ENCODE measurements at places on chromosomes 6 and 20.

DNA sequence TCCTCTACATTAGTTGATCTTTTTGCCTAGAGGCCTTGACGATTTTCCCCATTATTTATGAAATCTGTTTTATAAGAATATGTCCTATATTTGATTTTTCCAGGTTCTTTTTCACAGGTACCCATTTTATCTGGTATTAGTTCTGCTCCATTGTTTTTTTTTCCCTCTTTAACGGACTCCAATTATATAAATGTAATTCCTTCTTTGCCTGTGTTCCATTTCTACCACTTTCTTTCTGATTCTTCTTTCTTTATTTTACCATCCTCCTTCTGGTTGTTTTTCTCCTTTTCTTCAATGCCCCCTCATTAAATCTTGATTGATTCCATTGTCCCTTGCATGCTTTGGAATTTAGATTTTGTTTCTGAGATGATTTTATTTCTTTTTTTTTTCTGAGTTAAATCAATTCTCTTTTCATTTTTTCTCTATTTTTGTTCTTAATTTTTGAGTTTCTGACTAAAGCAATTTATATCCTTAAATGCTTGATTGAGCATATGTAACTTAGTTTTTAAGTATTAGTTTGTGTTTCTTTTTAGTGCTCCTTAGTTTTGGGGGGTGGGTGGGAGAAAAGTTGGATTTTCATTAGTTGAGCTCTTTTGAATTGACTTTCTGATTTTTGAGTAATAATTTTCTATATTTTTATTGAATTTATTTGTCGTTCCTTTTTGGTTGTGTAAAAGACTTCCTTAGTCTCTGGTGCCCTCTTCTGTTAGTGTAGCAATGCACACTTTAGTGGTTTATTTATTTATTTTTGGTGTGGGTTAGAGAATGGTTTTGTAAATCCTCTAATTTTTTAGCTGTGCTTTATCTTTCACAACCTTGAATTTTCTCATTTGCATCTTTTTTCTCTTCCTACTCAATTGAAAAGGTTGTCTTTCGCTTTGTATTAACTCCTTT lies 140.8 kb downstream of the FARS2 start:
- DNase-seq = no peak

- DNase-seq = peak; percentile 57
Measured at GRCh38 chr6:6723921-6724538, 135.5 kb downstream of the LY86 start.

DNA sequence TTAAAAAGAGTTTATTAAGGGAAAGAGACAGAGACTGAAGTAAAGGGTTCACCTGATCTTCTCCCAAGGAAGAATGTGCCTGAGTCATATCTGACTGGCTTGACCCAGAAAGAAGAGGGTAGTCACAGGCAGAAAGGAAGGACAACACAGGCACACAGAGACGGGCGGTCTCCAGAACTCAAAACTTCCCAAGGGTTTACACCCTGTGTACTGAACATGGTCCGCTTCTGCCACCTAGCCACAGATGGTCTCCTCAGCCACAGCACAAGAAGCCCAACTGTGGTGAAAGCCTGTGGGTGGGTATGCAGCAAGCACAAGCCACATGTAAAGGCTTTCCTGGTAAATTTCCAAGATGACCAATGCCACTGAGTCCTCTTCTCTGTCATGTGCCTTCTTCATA lies 17.2 kb downstream of the UNC5CL start:
- DNase-seq = peak; percentile 61

DNA sequence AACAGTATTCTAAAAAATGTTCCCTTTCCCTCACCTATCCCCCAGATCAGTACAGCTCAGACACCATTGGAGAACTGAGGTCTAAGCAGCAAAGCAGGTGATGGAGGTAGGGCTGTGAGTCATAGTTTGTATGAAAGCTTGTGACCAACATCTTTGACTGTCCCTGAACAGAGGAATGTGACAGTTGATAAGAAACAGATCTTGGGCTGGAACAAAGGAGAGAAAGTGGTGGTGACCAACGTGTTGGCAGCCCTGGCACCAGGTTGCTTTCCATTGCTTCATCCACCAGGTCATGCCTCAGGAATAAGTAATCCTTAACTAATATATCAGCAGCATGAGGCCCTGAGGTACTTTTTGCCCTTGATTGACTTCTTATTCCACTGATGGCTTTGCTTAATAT lies 19.9 kb upstream of the CRIP3 start:
- DNase-seq = no peak

GRCh38 chr20:25532971-25533391 lies 52.4 kb downstream of the NINL start:
- no peak for DNase-seq

- peak; percentile 40 for DNase-seq
Measured at GRCh38 chr6:149318581-149319286, 1.2 kb downstream of the TAB2 start.

DNA sequence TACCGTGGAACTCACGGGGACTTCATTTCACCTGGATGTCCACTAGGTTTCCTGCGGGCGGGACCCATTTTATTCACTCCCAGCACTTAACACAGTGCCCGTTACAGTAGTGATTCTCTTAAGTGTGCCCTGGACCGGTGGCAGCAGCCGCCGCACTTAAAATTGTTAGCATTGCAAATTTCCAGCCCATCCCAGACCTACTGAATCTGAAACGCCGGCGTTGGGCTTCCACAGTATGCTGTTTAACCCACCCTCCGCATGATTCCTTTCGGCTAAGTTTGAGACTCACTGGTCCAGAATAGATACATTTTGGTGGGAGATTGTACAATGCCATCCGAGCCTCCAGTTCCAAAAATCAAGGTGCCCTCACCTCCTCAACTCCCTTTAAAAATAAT lies 967 bp downstream of the SMPDL3A start:
- peak; percentile 57 for DNase-seq

GRCh38 chr6:10402648-10403311 lies 12.1 kb downstream of the TFAP2A start:
- DNase-seq = no peak

- no peak for DNase-seq
Measured at GRCh38 chr6:158766621-158767455, 52.3 kb downstream of the EZR start.

DNA sequence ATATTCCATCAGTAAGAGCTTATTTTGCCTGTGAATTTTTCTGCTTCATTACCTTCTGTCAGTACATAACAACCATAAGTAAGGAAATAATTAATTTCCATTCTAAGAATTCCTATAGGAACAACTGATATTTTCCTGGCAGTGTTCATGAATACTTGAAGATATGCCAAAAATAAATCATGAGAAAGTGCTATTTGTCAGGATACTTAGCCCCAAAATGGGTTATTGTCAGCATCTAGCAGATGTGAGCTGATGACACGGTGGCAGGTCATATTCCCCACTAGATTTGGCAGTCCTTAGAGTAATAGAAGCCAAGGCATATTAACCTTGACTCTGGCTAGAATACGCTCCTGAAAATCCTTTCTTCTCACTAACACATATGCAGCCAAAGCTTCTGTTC lies 43.2 kb upstream of the CRISP1 start:
- peak; percentile 92 for DNase-seq

- no peak for DNase-seq
Measured at GRCh38 chr20:13113731-13114130, 105.0 kb downstream of the SPTLC3 start.

- DNase-seq = peak; percentile 84
Measured at GRCh38 chr6:133697666-133698065, 191.2 kb upstream of the TCF21 start.

DNA sequence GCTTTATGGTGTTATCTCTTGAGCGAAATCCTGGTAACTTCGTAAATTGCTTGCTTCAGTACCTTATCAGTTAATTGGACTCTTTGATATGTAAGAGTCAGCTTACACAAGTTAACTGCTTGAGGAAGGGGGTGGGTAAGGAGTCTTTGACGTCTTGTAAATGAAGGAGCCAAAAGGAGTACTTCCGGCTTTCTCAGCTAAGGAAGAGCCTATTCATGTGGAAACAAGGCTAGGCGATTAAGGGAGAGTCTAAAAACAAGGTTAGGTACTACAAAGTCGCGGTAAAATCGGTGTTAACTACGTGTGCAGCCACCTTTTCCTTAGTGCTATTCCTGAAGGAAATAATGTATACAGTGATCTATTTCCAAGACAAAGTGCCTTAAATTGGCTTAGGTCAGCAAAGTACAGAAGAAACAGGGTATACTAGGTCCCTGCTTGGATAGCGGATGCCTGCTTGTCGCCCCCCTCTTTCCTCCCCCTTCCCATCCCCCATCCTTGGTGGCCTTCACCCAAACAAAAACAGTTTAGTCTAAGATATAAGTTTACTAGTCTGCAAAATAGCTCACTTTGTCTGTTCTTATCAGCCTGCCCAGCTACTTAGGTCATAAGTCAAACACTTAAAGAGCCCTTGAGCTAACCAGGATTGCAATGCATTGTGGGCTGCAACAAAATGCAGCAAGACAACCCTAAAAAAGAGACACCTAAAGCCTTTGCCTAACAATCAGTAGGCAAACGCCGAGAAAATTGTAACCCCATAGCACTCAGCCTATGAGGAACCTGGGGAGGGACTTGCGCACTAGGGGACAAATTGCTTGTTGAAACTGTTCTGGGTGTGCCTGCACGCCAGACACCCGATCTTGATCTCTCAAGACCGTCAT lies 147.3 kb downstream of the TRIM27 start:
- no peak for DNase-seq

DNA sequence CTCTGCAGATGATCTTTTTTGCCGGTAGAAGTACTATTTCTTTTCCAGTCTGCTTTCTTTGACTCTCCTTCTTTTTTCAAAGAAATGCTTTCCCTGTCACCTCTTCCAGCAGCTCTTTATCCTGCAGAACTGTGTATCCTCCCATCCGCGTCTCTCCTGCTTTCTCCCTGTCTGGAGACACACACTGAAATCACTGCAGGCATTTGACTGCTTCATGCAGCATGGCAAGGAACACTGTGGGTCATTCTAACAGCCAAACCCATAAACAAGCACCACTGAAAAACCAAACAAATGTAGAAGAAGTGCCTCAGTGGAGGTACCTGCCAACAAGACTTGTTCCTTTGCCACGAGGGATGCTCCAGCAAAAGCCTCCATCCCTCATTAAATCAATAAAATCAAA lies 403.7 kb upstream of the CITED2 start:
- no peak for DNase-seq

DNA sequence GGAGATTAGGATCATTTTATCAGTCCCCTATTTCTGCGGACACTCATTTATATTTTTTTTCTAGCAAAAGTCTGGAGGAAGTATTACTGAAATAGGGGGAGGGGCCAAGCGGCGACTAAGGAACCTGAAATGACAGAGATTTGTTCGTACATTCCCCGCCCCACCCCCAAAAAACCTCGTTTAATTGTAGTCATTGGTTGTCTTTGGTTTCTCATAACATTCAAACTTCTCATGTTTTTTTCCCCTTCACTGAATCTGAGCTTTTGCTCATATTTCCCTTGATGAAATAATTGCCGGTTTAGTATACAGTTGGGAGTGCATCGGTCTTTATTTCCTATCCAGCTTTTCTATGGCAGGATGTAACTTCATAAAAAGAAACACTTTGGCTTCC lies 768 bp upstream of the FYN start:
- peak; percentile 67 for DNase-seq

DNA sequence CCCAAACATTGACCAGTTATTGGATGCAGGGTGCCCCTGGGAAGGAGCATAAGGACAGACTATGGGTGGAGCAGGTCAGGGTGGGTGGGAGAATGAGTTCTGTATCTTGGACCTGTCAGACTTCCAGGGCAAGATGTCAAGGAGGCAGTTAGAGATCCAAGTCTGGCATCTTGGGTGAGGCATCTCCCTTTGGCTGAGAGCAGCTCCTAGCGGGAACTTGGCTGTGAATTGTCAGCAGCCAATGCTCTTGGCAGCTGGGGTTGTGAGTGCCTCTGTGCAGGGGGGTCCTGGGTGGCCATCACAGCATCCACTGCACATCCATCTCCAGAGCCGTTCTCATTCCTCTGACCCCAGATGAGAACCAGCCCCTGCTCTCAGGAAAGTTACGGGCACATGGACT lies 117.0 kb upstream of the MYL9 start:
- DNase-seq = no peak

DNA sequence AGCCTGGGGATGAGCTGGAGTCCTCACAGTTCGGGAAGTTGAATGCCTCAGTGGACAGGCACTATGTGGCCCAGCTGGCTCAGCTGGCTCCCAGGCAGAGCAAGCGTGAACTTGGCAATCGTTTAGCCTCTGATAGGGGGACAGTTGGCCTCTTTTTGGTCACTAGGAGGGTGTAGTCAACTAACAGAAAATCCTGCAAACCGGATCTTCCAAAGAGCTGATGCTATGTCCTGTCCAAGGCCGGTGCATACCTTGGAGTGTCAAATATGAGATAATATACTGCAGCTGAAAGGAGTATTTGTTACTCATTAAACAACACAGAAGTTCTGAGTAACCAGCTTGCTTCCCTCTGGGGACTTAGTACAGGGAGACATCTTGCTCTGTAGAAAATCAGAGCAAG lies 126.2 kb upstream of the EXOC2 start:
- DNase-seq = no peak

DNA sequence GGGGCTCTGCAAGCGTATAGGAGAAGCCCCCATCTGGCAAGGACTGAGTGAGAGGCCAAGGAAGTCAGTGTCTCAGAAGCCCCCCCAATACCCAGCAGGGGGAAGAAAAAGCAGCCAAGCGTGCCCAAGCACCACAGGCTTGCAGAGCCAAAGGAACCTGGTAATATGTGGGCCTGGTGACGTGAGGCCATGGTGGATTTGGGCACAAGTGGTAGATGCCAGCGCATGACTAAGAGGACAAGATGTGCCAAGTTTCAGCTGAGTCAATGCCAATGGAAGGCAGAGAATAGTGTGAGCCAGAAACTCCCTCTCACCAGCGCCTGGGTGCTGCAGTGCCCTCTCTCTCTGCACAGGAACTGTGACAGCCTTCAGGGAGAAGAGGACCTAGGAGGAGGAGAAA lies 110.0 kb downstream of the QRSL1 start:
- peak; percentile 91 for DNase-seq

GRCh38 chr6:169230322-169230665 lies 23.4 kb downstream of the THBS2 start:
- DNase-seq = no peak

GRCh38 chr6:159790956-159791598 lies 810 bp downstream of the MRPL18 start:
- DNase-seq = peak; percentile 3

- no peak for DNase-seq
Measured at GRCh38 chr6:127956260-127956888, 55.5 kb upstream of the THEMIS start.

DNA sequence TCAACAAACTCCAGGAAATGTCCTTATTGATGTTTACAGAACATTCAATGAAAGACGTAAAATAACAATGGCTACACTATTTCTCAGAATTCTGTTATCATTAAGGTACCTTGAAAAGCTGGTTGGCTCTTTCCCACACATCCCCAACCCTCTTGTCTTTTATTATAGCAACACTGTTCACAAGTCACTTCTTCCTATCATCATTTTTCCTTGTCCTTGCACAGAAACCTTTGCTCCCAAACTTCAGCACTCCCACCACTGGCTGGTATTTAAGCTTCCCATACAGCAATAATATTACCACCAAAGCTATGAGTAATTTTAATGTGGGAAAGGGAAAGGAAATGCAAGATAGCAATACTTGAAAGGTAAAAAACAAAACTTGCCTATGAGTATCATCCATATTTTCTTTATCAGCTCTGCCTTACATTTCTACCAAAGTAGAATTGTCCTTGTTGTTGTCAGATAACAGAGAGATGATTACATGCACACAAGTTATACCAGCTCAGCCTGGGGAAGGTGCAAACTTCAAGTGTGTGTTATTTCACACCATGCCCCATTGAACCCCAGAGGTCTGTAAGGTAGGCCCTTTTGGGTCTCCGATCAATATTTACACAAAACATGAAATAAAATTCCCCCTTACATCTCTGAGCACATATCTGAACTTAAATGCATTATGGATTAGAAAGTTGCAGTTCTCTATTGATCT lies 32.2 kb downstream of the ARHGAP18 start:
- no peak for DNase-seq

- DNase-seq = no peak
Measured at GRCh38 chr6:116924245-116924644, 47.2 kb downstream of the RFX6 start.

Data from tongue (tissue), 3 donors.